ENCODE measurements at places on chromosomes 2 and 18.

GRCh38 chr18:62521593-62521992, 1.2 kb upstream of the ZCCHC2 start:
- peak; percentile 59 for DNase-seq

DNA sequence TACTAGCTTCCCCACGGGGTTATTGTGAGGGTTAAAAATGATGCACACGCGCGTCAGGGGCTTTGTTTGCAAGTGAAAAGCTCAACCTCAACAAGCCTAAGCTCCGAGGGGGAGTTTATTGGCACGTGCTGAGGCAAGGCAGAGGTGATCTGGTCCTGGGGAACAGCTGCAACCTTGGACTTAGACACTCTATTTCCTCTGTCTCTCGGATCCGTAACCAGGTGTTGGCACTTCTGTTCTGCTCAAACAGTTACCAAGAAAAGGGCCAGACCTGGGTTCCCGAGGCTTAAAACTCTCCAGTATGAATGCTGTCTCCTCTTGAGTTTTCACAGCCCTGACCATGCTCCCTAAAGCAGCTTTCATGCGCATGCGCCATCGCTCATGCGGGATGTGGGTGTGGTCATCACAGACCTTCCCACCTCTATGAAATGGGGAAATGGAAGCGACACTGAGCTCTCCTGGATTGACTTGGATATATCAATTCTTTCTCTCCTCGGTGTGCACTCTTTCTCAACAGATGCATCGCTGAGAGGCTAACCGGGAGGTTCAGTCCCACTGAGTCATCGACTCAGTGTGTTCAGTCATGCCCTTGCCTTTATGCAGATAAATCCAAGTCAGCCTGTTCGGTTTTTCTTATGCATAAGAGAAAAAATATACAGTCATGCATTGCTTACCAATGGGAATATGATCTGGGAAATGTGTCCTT, 19.9 kb upstream of the RAB31 start:
- DNase-seq = no peak

GRCh38 chr2:30627151-30627550, 180.1 kb downstream of the CAPN13 start:
- DNase-seq = no peak

- DNase-seq = no peak
These were observed 396.0 kb upstream of the SMIM21 start for GRCh38 chr18:75823471-75823870.

GRCh38 chr2:167510071-167510759, 621.9 kb downstream of the XIRP2 start:
- DNase-seq = no peak

DNA sequence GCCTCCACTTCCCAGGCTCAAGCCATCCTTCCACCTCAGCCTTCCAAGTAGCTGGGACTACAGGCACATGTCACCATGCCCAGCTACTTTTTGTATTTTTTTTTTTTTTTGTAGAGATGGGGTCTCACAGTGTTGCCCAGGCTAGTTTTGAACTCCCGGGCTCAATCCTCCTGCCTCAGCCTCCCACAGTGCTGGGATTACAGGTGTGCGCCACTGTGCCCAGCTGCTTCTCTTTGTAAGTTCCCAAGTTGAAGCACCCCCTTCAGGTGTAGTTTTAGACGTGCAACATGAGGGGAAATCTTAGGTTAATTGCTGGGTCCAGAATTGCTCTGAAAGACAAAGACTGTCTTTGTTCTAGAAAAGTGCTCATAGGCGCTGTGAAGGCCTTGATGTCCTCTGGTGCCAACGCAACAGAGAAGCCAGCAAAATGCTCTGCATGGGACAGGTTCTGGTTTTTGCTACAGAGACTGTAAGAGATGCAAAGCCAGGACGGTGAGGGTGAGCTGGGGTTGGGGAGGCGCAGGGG, 46.6 kb downstream of the RRM2 start:
- DNase-seq = no peak

DNA sequence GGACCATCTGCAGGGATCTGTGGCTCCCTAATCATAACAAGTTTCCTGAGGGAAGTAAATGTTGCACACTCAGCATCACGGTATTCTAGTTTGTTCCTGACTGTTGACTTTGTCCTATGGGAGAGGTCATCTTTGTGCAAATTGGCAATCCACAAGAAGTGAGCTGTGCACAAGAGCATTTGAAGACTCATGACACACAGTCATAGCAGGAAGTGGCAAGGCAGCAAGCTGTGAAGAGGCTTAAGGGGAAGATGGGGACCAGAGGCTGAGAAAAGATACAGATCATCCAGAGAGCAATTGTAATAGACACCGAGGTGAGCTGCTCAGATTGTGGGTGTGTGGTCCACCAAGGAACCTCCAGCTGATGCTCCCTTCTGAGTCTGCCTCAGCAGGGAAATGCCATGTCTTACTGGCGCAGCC, 2.7 kb downstream of the TNP1 start:
- peak; percentile 26 for DNase-seq

DNA sequence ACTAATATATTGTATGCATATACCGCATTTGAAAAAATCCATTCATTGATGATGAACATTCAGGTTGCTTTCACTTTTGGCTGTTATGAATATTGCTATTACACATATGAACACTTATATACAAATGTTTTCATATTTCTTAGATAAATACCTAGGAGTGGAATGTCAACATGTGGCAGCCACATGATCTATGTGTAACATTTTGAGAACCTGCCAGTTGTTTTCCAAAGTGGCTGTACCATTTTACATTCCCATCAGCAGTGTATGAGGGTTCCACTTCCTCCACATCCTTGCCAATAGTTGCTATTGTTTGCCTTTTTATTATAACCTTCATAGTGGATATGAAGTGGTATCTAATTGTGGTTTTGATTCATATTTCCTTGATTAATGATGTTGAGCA, 40.5 kb downstream of the CCDC85A start:
- no peak for DNase-seq

GRCh38 chr2:83730223-83730622, 728.9 kb downstream of the SUCLG1 start:
- DNase-seq = no peak

GRCh38 chr2:30472326-30472725, 25.3 kb downstream of the LCLAT1 start:
- no peak for DNase-seq

GRCh38 chr18:25314838-25315190, 37.2 kb downstream of the ZNF521 start:
- no peak for DNase-seq

- peak; percentile 41 for DNase-seq
These were observed 34.4 kb downstream of the LGALSL start for GRCh38 chr2:64488050-64488974.

DNA sequence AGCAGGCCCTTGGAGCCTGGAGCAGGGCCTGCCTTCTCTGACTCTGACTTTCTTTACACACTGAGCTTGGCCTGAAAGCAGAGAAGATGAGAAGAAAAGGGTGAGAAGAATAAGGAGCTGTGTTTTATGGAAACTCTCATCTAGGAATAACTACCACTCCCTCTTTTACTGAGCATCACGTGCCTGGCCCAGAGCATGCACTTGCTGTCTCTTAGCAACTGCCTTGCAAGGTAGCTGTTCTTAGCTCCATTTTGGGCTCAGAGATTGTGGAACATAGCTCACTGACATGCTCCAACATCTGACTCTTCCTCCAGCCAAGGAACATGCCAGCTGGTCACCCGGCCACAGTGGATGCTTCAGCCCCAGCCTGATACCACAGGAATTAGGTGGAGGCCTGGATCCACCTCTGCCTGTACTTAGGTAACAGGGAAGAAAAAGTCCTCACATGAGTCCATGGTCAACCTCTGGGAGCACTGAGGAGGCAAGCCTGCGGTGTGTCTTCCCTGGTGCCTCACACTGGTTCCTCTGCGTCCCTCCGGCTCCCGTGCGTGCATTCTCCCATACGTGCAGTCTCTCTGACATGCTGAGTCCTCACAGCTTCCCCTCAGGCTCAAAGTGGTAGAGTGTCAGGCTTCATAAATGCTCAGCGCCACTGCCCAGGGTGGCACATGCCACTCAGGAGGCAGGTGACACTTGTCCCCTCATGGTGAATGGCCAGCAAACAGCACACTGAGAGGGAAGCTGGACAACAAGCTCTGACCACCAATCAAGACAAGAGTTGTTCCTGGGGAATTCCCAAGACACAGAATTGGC, 35.7 kb downstream of the AMER3 start:
- no peak for DNase-seq

DNA sequence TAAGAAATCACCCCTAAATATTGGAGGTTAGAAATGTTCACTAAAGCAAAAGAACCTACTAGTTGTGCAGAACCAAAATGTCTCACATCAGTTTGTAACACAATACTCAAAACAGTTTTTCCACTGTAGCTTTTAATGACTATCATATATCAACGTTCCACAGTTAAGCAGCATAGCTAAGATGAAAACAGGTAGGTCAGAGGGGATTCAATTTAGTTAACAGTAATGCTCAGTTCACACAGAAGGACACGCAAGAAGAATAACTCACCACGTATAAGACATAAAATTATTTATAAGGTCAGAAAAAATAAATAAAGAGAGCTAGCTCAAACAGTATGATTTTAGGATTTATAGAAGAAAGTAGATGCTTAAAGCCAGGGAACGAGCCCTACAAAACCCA, 118.9 kb upstream of the CCDC150 start:
- DNase-seq = no peak

DNA sequence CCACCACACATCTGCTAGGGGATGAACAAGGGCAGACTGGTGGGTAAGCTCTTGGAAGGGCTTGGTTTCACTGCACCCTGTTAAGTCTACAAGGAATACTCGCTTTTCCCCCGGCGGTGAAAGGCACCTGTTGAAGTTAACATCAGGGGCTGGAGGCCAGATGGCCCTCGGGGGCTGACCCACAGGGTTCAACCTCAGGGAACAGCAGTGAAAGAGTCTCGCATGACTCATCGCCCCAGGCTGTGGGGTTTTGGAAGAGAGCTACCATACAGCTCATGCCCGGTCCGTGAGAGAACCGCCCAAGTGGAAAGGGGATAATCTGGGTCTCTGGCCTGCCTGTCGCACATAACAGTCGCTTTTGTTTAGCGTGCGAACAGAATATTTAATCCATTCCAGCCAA, 748.0 kb downstream of the DPP10 start:
- DNase-seq = no peak

GRCh38 chr18:532018-532417, 31.5 kb upstream of the COLEC12 start:
- DNase-seq = no peak

- no peak for DNase-seq
These were observed 107.5 kb downstream of the SPP2 start for GRCh38 chr2:234157817-234158588.

DNA sequence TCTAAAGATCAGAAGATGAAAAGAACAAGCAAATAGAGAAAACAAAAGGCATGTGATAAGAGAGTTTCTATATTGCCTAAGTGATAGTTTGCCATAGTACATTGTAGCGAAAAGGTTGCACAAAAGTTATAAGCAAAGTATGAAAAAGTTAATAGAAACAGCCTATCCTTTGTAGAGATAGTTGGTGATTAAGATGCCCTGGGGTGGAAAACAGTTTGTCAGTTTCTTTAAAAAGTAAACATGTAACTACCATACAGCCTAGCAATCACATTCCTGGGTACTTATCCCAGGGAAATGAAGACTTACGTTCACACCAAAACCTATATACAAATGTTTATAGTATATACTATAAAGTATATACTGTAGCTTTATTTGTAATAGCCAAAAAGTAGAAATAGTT, 16.9 kb upstream of the DAPL1 start:
- DNase-seq = peak; percentile 23

- DNase-seq = peak; percentile 91
These were observed 45.5 kb upstream of the CAB39 start for GRCh38 chr2:230666885-230667712.

DNA sequence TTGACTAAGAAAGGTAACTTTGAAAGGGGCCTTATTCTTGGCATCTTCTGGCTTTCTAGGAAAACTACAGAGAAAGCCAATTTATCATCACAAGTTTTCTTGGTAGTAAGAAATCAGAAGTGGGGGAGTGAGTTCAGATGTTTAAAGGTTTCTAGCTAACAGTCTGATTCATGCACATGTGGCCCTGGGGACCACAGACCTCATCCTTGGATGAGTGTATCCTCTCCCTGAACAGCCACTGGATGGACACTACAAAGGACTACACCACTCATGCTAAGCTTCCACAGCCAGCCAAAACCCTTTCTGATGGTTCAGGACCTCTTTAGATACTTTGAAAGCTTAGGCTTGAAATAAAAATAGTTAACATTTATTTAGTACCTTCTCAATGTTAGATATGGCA, 218.3 kb upstream of the STK17B start:
- peak; percentile 54 for DNase-seq

- DNase-seq = peak; percentile 62
These were observed 926 bp downstream of the SERPINB8 start for GRCh38 chr18:63970809-63971205.

GRCh38 chr2:143530758-143531157, 401.5 kb downstream of the ARHGAP15 start:
- peak; percentile 43 for DNase-seq

- no peak for DNase-seq
These were observed 122.2 kb downstream of the BIRC6 start for GRCh38 chr2:32478889-32479620.

DNA sequence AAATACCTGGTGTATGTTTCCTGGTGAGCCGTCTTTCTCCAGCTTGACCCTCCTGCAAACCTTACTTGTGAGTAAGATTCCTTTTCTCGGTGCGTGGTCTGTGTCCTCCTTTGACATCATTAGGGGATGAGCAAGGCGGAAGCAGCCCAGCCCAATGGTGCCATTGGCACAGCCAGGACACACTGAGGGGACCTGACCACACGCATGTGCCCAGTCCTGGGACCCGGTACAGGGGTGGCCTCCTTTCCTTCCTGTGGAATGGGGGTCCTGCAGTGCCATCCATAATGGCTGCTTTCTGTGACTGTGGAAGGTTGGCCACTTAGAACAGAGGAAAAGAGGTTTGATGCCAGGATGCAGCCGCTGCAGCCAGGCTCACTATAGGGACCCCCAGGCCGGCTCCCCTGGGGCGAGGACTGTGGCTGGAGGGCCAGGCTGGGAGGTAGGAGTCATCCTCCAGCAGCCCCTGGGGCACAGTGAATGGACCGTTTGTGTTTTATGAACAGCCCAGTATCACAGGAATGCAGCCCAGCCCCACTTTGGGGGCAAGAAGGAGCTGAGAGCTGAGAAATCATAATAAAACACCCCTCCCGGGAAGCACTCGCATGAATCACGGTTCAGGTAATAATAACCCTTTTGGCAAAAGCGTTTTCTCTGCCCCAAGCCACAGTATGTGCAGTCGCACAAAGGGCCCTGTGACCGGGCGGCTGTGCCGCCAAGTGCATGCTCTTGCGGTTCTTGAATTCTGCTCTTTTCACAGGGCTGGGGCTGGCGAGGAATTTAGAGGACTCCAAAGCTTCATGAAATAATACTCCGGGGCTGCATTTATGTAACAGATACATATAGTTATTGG, 73.2 kb downstream of the ASB1 start:
- no peak for DNase-seq

- DNase-seq = no peak
These were observed 2.6 kb upstream of the SALL3 start for GRCh38 chr18:78976765-78977636.

GRCh38 chr2:208415255-208415654, 8.7 kb downstream of the PTH2R start:
- DNase-seq = no peak

All from RPMI7951 (cell line).